CD4-positive, alpha-beta T cell treated with Interleukin-4 for 1 hour (primary cell): ENCODE measurements at places on chromosomes 4 and X.
A peak's percentile ranks its signal among the peaks of the same experiment; 100 is the strongest.

- no peak for DNase-seq
Observed at GRCh38 chr4:133623847-133624246, 474.8 kb downstream of the PCDH10 start.

GRCh38 chrX:130933358-130933757 lies 30.3 kb upstream of the ENOX2 start:
- DNase-seq, result no peak

GRCh38 chr4:4457803-4458553 lies 71.1 kb downstream of the NSG1 start:
- DNase-seq, result no peak

DNA sequence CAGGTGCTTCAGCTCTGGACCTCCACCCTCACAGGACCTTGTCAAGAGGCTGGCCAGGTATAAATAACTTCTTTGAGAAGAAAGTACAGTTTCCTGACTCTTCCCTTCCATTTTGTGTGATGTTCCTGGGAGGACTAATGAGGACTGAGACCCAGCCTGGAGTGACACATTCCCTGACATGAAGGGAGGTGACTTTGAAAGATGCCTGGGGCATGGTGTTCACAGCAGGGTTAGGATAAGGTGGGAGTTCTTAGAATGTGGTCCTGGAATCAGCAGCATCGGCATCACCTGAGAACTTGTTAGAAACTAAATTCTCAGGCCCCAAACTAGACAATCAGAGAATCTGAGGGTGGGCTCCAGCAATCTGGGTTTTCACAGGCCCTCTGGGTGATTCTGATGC lies 224.9 kb upstream of the BOD1L1 start:
- no peak for DNase-seq

DNA sequence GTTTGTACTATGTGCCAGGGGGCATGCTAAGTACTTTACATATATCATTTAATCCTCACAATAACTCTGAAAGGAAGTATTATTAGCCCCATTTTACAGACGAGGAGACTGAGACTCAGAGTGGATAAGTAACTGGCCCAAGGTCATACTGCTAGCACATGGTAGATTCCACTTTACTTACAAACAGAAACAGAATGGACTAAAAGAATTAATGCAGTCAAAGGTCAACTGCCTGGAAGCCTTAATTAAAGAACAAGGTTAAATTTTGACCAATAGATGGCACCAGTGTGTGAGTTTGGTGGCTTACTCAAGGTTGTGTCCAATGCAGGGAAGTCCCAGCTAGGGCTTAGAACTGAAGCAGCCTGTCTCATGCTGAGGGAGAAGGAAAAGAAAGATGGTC lies 4.7 kb downstream of the RIPPLY1 start:
- DNase-seq, result peak; percentile 51

DNA sequence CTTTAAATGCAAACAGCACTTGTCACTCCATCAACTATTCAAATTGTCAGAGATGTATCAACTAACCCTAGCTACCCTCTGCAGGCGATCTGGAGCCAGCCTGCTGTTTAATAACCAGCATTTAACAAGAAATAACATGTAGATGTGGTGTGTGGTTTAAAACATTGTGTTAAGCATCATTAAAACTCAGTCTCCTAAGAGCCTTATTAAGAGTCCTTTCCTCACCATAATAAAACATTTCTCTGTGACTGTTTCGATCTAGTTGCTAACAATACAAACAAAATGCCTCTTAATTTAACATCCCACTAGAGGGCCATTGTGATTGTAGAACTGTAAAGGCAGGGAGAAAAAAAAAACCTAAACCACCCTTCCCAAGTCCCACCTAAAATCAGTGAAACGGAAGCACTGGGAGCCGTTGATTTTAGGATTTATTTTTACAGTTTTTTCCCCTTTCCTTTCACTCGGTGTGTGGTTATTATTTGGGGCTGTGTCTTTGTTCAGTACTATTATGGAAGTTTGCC lies 708.6 kb downstream of the C4orf33 start:
- DNase-seq, result no peak

DNA sequence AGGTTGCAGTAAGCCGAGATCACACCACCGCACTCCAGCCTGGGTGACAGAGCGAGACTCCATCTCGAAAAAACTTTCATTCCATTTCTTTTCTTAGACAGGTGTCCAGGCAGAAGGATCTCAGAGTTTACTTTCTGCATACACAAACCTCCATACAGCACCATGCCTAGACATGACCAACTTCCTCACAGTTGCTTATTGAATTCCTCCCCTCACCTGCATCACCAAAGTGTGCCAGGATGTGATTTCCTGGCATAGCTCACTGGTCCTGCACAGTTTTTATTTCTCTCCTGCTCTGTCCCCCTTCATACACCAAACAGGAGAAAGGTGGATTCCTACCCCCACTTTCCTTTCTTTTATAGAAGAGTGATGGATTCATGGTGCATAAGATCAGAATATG lies 34.7 kb upstream of the PPARGC1A start:
- no peak for DNase-seq

GRCh38 chr4:3869174-3869572 lies 103.0 kb downstream of the ADRA2C start:
- DNase-seq, result no peak

DNA sequence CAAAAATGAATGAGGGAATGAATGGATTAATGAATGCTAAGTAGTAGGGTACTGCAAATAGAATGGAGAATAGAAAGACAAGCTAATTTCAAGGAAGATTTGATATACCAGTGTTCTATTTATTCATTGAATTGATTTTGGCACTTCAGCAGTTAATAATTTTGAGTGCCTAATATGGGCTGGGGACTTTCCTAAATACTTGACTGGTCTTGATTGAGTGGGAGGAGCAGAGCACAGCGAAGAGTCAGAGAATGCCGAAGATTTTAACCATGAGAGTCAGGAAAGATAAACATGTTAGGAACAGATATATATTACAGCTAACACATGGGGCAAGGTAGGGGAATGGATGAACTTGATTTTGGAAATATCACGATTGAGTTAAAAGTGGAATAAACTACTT lies 10.6 kb downstream of the IL15 start:
- no peak for DNase-seq

DNA sequence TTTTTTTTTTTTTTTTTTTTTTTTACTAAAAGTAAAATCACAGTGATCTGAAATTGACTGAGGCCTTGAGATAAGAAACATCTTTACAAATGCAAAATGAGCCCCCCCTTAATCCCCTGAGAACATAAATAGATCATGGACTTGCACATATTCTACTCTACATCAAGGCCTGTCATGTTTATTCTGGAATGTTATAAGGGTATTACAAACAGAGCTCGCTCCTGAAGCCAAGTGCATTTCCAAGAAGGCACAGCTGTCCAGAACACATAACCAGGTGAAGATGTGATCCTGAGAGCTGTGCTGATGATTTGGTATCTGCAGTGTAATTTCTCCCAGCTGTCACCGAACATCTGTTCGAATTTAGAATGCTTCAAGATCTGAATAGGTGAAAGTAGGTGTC lies 384.5 kb downstream of the GPAT3 start:
- no peak for DNase-seq

- DNase-seq, result no peak
Observed at GRCh38 chr4:8245884-8246833, 23.4 kb upstream of the HTRA3 start.

- DNase-seq, result no peak
Observed at GRCh38 chr4:76758996-76759395, 138.9 kb downstream of the SOWAHB start.

DNA sequence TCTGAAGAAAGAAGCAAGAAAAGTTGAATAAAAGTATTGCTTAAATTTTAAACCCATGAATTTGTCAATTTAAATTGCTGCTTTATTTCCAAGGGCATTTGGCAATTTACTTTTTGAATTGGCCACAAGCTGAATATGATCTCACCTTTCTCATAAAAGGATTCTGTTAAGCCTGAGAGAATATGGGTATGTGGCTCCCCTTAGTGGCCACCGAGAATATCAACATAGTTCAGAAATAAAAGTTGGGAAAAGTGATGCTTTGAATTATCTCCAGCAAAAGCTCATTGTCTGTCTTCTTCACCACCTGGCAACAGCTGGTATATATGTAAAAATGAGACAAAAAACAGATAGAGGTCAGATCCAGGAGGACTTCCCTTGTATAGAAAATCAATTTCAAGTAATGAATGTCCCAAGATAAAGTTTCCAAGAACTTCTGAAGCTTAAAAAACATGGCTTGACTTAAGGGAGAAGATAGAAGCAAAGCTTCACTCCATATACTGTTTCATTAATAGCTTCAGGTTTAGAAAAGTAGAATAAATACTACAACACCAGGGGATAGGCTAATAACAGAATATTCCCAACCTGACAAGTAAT lies 290.7 kb upstream of the FAM241A start:
- DNase-seq, result no peak

DNA sequence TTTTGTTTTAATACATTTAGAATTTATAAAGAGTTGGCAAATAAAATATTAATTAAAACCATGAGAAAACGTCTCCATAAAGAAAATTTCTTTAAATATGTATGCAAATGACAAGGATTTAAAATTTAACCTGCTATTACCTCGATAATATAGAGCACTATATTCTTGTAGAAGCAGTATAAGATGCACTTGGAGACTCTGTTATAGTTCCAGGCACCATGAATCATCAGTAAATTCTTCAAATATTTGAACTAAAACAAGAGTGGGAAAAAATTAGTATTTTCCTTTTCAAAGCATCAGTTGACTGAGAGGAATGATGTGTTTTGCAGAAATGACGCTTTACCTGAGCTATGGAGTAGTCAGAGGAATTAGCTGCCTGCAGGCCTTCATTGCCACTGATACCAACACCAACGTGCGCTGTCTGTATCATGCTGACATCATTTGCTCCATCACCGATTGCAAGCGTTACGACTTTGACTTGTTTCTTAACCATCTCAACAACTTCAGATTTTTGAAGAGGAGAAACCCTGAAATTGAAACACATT lies 67.3 kb downstream of the SHISA3 start:
- no peak for DNase-seq

DNA sequence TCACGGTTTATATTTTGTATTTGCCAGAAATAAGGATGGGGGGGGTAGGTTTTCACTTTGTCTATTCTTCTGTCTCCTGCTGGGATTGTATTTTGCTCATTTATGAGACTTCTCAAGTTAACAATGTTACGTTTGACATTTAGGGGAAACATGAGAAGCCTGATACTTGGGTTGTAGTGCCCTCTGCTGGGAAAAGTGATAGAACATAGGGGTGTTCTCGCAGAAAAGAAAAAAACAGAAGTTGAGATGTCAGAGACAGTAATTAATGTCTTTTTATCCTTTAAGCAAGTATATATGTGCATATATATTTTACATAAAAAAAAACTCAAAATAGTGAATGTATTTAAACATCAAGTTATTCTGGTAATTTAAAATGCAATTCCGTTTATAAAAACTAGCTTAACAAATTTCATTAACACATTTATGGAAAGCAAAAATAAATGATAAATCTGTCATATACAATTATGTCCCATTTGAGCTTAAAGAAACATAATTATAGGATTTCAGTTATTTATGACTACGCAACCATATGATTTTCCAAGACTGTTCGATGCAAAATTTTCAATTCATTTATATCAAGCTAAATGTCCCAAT lies 46.0 kb upstream of the TMPRSS11F start:
- no peak for DNase-seq

GRCh38 chr4:122899682-122900081 lies 22.7 kb downstream of the NUDT6 start:
- no peak for DNase-seq

- no peak for DNase-seq
Observed at GRCh38 chr4:79338148-79338547, 12.3 kb upstream of the NAA11 start.

DNA sequence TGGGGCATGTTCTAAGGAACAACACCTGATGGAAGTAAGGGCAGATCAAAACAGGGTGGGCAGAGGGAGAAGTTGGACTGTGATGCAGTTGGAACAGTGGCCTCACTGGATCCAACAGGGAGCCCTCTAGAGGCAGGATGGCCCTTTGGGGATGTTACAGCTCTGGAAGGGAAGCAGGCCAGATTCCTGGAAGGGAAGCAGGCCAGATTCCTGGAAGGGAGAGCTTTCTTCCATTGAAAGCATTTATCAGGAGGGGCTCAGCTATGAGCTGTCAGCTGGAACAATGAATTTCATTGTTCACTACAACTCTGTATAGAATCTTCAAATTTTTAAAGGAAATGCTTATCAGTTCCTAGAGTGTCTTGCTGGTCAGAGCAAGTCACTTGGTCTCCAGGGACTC lies 17.7 kb downstream of the IL15 start:
- DNase-seq, result no peak

DNA sequence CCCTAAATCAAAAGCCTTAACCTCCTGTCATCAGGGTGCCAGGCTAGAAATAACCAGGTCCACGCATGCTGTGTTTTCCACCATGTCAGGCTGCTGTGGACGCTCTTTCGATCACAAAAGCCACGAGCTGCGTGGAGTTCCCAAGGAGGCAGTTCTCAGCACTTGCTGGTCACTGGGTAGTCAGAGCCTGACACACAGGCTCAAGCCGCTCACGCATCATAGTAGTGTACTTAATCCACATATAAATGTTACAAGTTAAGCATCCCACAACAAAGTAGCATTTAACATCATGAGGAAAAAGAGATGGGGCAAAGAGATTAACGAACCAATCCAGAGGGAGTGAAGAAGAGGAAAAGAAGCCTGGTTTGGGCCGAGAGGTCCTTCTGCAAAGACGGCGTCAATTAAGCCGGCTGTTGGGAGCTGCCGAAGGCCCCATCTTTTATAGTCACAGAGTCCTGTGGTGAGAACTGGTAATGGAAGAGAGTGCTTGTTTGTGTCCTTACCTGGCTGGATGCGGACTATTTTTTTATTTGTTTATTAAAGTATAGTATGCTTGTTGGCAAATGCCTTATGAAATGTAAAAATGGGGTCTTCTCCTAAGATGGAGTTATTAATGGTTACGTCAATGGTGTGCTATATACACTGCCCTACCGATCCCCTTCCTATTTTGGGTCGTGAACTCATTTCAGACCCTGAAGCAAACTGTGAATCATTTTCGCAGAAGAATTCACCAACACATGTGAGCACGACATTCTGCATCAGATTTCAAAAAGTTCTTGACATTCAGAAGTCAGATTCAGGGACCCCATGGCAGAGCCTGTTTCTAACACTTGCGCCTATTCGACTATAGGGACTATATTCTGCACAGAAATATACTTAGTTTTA lies 675 bp downstream of the PRIMPOL start:
- DNase-seq, result no peak

DNA sequence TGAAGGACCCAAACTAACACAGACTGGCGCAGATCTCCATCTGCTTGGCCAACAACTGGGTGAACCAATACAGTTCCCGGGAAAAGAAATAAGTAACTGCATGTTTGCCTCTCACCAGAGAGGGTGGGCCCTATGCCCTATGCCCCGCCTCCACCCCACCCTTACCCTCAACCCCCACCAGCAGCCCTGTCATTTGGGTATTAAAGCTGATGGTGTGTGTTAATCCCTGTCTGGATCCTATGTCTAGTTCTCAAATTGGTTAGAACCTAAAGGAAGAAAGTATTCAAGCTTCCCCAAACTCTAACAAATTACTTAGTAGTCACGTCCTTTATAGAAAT lies 19.0 kb downstream of the SMPX start:
- DNase-seq, result no peak

DNA sequence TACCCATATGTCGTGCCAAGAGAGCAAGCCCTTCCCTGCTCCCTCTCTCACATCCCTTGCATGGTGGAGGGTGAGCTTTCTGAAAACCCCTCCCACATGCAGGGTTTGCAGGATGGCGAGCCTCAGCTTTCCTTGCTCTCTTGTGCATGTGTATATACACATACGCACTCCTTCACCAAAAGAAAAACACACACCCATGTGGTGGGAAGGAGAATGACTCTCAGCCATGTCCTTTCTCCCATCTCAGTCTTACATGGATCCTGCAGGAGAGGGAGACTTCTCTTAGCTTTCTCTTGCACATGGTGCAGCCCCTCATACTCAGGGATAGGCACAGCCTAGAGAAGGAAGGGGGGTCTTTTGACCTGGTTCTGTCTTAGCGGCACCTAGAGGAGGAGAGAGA lies 81.1 kb downstream of the CLCN5 start:
- DNase-seq, result no peak
